PC-9 (cell line): ENCODE measurements at places on chromosomes 5 and 9. TPM values are rescaled to one million over a fixed set of nuclear protein-coding genes. Genes with fewer than 3 reads are reported as not detected.

GRCh38 chr9:31275419-31275818, 1109.0 kb upstream of the ACO1 start:
- DNase-seq = no peak

DNA sequence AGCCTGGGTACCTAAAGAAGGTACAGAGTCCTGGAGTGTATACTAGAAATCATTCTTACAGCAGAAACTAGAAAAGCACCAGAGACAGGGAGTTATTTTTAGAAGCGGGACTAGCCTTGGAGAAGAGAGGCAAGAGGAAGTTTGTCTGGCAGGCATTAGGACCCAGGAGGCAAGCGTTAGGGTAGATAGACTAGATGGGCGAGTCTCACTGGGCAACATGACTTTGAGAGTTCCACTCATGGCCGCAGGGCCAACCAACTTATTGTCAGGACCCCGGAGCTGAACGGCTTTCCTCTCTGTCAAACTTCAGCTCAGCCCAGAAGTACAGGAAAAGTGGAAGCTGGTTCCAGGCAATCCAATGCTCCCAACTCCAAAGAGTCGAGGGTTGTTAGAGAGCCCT, 34.1 kb upstream of the NPR3 start:
- DNase-seq = no peak

FAM200C gene
- total RNA-seq = 8.6 and 10.5 TPM in 2 replicates

SMIM33 gene
- total RNA-seq = not detected in 2 replicates

STKLD1 gene
- total RNA-seq = 3.1 and 4.8 TPM in 2 replicates

DNA sequence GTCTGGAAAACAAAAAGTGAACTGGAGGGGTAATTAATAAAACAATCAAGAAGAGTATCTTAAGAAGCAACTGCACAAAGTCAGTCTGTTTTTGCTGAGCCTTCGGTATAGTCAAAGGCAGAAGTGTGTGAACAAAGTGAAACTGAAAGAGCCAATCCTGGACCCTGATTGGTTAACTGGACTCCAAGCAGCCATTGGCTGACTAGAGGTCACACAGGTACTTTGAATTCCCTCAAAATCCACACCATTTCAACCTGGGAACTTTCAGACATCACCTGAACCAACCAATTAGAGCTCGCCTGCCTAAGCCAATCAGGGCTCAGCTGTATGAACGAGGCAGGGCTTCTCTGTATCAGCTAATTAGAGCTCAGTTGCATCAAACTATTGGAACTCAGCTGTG, 286.7 kb downstream of the TLE4 start:
- DNase-seq = no peak

SLC6A18 gene
- not detected in 2 replicates for total RNA-seq

HCN1 gene
- total RNA-seq = not detected in 2 replicates

DNA sequence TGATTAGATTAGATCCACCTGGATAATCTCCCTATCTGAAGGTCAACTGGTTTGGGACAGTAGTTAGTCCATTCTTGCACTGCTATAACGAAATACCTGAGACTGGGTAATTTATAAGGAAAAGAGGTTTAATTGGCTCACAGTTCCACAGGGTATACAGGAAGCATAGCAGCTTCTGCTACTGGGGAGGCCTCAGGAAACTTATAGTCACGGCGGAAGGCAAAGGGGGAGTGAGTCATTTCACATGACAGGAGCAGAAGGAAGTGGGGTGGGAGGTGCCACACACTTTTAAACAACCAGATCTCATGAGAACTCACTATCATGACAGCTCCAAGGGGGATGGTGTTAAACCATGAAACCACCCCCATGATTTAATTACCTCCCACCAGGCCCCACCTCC, 9.9 kb downstream of the C9orf40 start:
- DNase-seq = no peak

DNA sequence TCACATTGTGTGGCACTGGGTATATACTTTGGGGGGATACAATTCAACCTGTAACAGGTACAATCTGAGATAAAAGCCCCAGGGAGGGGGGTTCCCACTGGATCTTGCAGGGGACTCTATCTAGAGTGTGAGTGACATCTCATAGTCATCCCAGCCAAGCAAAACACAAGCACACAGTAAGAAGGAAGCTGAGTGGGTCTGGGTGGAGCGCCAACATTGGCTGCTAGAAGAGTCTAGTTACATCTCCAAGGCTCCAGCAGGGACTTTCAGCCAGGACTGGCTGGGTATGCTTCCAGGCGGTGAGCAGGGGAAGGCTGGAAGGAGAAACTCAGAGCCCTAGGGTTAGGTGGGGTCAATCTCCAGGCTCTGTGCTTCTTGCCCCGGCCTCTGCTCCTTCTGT, 53.0 kb downstream of the IL31RA start:
- no peak for DNase-seq

PCDHA1 gene
- total RNA-seq = not detected in 2 replicates

- DNase-seq = no peak
These were observed 20.6 kb upstream of the CAST start for GRCh38 chr5:96641368-96642280.

FAM221B gene
- total RNA-seq = not detected in 2 replicates
